Stimulated activated CD8-positive, alpha-beta memory T cell treated with anti-CD3 and anti-CD28 coated beads, Interleukin-7, amount 100 ng/mL, for 1 hour (primary cell): ENCODE measurements at places on chromosomes 4 and X.

- no peak for DNase-seq
Observed at GRCh38 chrX:116357329-116357728, 79.1 kb upstream of the SLC6A14 start.

DNA sequence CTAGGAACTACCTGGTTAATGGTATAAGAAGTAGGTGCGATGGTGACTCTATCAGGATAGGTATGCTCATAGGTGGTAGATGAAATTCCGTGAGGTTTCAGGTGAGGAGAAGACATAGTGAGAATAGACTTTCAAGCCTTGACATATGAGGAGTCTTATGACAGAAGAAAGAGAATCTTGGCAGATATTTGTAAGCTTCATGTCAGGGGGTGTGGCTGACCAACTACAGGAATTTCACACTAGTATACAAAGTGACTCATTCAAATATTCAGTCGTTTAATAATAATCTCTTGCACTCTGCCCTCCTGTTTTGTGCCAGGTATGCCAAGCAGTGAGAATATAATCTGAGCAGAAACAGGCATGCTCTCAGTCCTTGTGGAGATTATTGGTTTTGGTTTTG is 22.8 kb downstream of the PACRGL start:
- DNase-seq, result no peak

- no peak for DNase-seq
Observed at GRCh38 chr4:188162698-188163097, 23.5 kb downstream of the TRIML1 start.

GRCh38 chr4:159104694-159105414 is 2.0 kb downstream of the RAPGEF2 start:
- no peak for DNase-seq
